Mesothelial cell of epicardium (in vitro differentiated cells): ENCODE measurements at places on chromosomes 16 and 17.
A peak's percentile ranks its signal among the peaks of the same experiment; 100 is the strongest.

DNA sequence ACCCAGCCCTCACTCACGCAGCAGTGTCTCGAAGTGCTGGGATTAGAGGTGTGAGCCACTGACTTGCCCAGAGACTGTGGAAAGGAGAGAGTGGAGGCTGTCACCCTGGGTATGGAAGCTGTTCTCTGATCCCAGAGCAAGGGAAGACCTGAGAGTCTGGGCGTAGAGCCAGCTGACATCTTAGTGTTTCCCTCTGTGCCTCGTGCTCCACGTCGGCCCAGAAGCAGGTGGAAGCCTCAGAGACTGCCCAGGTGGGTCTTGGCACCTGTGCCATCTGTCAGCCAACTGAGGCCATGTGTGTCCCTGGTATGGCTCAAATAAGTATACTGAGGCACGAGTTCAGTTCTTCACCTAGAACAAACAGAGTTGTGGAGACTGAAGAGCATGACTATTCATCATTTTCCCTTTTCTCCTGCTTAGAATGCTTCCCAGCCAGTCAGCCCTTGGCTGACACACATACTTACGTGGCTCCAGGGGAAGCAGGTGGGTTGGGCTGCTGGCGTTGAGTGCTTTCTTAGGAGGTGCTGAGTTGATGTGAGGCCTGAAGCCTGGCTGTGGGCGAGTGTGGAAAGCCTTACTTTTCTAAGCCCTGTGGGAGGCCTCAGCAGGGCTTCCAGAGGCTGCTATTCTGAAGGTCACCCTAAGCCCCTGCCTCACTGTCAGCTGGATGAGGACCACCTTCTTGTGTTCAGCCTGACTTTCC lies 8.1 kb downstream of the CTRL start:
- peaks cover 2% of the 10 kb centered on the region for H3K36me3 ChIP-seq
- H3K27ac ChIP-seq = no peak overlapping the region
- no peak for DNase-seq
- H3K4me1 ChIP-seq = no peaks in the 10 kb centered on the region

DNA sequence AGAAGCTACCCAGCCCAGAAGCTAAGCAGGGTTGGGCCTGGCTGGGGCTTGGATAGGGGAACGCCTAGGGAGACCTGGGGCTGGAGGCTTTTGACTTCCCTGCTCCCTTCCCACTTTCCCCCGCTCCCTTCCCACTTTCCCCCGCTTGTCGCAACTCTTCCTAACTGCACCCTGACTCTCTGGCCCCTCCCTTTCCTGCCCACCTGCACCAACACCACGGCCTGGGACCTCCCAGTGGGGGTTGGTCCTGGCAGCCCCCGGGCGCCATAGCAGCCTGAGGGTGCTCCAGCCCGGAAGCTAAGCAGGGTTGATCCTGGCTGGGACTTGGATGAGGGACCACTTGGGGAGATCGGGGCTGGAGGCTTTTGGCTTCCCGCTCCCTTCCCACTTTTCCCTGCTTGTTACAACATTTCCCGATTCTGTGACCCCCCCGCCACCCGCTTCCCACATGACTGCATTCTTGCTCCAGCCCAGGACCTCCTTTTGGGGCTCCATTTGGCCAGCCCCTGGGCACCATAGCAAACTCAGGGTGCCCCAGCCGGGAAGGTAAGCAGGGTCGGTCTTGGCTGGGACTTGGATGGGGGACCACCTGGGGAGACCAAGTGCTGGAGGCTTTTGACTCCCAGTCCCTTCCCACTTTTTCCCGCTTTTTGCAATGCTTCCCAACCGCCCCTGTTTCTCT lies 2287.0 kb downstream of the TP53TG3F start:
- H3K36me3 ChIP-seq = peaks cover 2% of the 10 kb centered on the region
- no peak for DNase-seq
- H3K4me1 ChIP-seq = no peaks in the 10 kb centered on the region

DNA sequence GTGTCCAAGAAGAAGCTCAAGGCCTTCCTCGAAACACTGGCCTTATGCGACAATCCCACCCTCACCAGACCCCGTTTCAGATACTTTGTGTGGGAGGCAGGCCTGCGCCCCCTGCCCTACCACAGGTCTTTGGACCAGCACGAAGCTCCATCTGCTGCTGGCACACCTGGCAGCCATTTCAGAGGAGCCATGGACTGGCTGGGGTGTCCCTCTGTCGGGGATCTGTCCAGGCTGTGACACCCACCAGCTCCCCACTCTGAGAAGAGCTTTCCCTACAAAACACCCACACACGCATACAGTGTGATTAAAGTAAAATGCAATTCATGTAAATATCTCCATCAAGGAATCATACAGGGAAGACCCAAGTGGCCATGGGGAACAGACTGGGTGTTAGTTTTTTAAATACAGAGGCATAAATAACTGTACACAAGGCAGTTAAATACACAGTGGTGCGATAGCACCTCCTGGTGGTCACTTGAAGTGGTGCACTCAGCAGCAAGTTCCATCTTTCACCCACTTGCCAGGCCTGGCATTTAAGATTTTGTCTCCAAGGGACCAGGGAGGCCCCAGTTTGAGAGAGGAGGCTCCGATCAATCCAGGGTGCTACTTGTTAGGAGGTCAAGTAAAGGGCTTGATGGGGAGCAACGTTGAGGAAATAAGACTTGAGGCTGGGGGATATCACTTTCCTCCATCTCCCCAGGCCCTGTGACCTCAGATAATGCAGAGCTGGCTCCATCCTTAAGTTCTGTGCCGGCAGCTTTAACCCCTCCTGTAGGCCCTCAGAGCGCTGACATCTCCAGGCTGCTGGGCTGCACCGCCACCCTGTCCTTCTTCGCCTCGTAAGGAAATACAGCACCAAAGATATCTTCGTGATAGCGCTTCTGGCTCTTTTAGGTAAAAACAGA lies 43.6 kb downstream of the NOS2 start:
- H3K36me3 ChIP-seq = no peaks in the 10 kb centered on the region
- no peaks in the 10 kb centered on the region for H3K4me1 ChIP-seq
- H3K4me3 ChIP-seq = no peak overlapping the region
- no peak for DNase-seq
- H3K27ac ChIP-seq = no peak overlapping the region

DNA sequence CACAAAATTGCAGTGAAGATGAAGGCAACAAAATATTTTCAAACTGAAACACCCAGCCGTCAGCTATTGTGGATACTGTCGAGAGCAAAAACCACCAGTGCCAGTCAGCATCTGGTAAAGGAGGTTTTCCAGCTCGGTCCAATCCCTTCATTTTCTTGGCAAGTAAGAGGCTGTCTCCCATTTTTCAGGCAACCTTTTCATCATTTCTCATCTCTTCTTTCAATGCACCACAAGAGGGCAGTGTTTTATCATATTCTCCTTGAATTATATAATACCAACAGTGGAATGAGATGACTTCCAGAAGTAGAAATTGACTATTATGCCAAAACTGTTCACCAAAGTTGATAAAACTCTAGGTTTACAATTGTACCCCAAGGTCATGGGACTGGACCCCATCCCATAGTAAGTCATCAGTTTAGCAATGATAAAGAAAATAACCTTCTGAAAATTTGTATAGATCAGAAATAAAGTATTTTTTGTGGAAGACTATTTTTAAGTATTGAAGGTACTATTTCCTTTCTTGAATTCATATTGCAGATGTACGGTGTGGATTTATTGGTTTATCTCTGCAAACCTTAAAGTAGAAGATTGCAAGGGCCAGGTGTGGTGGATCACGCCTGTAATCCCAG lies 16.8 kb downstream of the NQO1 start:
- H3K27ac ChIP-seq = peak overlapping the region; percentile 62
- peaks cover 16% of the 10 kb centered on the region for H3K4me1 ChIP-seq
- peaks cover 21% of the 10 kb centered on the region for H3K36me3 ChIP-seq
- no peaks in the 10 kb centered on the region for H3K27me3 ChIP-seq
- no peak for DNase-seq

DNA sequence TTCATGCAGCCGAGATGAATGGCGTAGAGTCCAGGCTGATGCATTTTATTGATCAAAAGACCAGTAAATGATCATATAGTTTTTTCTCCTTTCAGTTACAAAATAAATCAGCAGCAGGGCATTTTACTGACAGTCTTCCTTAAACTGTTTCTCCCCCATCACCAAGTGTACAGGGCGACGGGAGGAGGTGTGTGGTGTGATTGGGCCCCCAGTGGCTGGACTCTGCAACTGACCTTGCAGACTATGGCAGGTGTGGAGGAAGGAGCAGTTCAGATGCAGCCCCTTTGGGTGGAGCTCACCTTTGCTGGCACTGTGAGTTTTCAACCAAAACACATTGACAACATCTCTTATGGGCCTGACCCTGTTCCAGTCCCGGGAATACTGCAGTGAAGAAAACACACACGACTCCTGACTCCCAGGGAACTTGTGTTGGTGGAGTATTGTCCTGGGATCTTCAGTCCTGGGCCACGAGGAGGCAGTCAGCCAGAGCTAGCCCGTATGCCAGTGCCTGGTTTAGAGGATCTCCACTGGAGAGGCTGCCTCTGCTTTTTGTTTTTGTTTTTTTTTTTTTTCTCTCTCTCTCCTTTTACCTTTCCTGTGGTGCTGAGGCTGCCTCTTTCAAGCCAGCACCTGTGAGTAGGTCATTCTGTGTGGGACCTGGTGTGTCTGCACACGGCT lies 29.8 kb downstream of the KIAA0513 start:
- H3K4me3 ChIP-seq = no peak overlapping the region
- H3K36me3 ChIP-seq = no peaks in the 10 kb centered on the region
- DNase-seq = no peak
- no peak overlapping the region for H3K27ac ChIP-seq
- peaks cover 17% of the 10 kb centered on the region for H3K4me1 ChIP-seq
- peaks cover 3% of the 10 kb centered on the region for H3K27me3 ChIP-seq

DNA sequence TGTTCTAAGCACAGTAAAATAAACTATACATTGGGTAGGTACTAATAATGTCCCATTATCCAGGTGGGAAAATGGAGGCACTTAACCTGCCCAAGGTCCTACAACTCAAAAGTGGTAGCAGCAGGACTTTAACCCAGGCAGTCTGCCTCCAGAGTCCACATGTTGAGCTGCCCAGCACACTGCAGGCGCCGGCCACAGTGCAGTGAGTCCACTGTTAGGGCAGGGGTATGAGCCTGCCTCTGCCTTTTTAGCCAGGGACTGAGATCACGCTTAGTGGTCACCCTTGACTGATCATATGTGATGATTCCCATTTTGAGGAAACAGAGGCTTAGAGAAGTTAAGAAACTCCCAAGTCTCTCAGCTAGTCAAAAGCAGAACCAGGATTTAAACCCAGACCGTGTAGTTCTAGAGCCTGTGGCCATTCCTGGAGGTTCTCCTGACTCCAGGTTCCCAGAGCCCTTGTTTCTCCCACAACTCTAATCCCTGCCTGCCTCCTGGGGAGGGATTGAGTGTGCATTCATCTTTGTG lies 8.4 kb downstream of the CES1 start:
- H3K27ac ChIP-seq = no peak overlapping the region
- no peak overlapping the region for H3K4me3 ChIP-seq
- peak; percentile 11 for DNase-seq
- H3K4me1 ChIP-seq = no peaks in the 10 kb centered on the region
- peaks cover 56% of the 10 kb centered on the region for H3K27me3 ChIP-seq

DNA sequence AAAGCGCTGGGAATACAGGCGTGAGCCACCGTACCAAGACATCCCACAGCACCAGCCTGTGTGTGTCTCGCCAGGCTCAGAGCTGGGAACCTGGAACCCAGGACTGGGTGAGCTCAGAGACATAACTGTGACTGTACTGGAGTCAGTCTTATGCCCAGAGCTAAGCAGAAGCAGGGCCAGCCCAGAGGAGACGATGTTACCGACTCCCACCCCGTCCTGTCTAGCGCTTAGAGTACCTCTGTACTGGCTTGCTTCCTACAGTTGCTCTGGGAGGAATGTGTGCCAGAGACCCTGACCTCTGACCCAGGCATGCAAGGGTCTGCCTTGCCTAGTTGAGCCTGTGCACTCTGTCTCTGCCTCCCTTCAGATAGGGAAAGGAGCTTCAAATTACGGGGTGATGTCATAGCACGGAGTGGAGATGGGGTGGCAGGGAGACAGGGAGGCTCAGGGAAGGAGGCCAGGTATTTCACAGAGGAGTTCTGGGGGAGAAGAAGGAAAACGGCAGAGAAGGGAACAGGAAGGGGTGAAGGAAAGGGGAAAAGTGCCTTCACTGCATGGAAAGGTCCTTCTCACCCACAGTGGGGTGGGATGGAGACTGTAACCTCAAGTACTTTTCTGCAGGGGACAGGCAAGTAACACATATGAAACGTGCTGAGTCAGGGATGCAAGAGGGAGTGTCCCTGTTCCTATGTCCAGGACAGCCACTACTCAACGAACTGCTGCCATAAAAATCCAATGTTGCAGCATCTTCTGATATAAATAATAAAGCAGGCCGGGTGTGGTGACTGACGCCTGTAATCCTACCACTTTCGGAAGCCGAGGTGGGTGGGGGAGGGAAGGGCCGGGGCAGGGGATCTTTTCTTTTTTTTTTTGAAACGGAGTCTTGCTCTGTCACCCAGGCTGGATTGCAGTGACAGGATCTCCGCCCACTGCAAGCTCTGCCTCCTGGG lies 5.8 kb upstream of the ARMC5 start:
- H3K27ac ChIP-seq = peak overlapping the region; percentile 66
- H3K27me3 ChIP-seq = no peaks in the 10 kb centered on the region
- no peak overlapping the region for H3K4me3 ChIP-seq
- H3K36me3 ChIP-seq = no peaks in the 10 kb centered on the region

DNA sequence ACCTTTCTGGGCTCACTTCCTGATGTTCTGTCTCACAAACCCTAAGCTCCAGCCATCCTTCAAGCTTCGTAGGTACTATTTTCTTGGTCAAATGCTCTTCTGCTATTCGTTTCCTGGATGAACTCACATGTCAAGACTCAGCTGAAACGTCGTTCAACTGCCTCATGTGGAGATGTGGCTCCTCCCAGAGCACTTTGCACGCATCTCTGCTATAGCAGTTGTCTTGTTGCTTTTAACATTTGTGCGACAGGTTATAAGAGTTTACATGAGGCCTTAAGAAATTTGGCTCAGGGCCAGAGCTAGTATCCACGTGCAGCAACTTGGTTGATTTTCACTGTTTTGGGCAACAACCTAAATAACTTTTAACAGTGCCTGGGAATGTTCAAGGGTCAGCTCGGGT lies 2.8 kb upstream of the KRT40 start:
- H3K27me3 ChIP-seq = no peaks in the 10 kb centered on the region
- no peak overlapping the region for H3K4me3 ChIP-seq
- no peak for DNase-seq
- H3K27ac ChIP-seq = no peak overlapping the region
- H3K36me3 ChIP-seq = no peaks in the 10 kb centered on the region
- H3K4me1 ChIP-seq = peaks cover 9% of the 10 kb centered on the region
